ENCODE measurements at places on chromosomes 12 and 14.

DNA sequence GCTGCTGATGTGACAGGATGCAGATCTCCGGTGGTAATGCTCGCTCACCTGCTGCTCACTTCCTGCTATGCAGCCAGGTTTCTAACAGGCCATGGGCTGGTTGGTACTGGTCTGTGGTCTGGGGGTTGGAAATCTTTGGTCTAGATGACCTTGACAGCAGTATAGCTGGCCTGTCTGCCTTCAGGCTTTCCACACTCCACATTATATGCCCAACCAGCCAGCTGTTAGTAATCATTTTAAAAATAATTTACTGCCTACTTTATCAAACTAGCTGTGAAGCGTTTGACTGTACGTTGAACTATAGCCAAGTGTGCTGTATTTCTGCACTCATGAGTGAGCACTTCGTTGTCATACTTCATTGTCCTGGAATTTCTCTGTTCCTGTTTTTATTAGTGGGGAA, 424.0 kb upstream of the GARIN6 start:
- no peak for DNase-seq

GRCh38 chr12:16564675-16565074, 41.3 kb downstream of the LMO3 start:
- no peak for DNase-seq

DNA sequence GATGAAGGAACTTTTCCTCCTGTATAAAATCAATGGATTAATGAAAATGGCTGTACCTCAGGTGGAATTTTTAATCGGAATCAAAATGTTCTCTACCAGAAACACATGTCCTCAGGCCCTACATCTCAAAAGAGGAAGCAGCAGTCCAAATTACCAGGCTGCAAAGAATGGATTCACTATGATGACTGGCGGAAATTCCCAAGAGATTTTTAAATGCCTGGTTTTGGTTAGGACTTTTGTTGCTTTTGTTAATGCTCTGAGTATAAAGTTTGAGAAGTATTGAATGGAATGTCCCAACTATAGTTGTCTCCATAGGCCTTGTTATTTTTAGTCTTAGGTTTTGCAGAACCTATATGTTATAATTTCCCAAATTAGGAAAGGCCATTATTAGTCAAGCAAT, 11.2 kb upstream of the IFNG start:
- DNase-seq, result no peak

DNA sequence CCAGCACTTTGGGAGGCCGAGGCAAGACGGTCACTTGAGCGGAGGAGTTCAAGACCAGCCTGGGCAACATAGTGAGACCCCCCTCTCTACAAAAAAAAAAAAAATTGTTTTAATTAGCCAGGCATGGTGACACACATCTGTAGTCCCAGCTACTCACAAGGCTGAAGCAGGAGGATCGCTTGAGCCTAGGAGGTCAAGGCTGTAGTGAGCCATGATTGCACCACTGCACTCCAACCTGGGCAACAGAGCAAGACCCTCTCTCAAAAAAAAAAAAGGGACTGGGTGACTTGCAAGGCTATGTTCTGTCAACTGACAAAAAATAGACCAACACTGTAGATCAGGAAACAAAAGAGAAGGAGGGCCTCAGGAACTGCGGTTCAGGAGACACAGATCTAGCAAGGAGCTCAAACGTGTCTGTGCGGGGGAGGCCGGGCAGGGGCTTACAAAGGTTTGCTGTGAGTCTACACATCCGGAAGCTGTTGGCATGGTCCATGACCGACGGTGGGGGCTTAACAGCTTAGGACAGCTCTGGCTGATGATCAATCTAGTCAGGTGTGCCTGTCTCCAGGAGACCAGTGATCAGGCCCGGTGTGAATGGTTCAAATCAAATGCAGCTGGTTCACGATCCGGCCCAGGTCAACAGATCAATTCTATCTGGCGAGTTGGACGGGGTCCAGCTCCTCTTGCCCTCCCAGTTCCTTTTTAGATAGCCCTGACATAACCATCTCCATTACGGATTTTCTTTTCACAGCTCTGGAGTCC, 31.7 kb upstream of the INF2 start:
- DNase-seq, result no peak

DNA sequence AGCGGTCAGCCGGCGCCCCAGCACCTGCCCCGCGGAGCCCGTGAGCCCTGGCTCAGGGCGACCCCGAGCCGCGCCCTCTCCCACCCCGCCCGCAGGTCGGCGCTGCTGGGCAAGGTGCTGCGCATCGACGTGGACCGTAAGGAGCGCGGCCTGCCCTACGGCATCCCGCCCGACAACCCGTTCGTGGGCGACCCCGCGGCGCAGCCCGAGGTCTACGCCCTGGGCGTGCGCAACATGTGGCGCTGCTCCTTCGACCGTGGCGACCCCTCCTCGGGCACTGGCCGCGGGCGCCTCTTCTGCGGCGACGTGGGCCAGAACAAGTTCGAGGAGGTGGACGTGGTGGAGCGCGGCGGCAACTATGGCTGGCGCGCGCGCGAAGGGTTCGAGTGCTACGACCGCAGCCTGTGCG, 14.4 kb downstream of the HHIPL1 start:
- DNase-seq, result no peak

DNA sequence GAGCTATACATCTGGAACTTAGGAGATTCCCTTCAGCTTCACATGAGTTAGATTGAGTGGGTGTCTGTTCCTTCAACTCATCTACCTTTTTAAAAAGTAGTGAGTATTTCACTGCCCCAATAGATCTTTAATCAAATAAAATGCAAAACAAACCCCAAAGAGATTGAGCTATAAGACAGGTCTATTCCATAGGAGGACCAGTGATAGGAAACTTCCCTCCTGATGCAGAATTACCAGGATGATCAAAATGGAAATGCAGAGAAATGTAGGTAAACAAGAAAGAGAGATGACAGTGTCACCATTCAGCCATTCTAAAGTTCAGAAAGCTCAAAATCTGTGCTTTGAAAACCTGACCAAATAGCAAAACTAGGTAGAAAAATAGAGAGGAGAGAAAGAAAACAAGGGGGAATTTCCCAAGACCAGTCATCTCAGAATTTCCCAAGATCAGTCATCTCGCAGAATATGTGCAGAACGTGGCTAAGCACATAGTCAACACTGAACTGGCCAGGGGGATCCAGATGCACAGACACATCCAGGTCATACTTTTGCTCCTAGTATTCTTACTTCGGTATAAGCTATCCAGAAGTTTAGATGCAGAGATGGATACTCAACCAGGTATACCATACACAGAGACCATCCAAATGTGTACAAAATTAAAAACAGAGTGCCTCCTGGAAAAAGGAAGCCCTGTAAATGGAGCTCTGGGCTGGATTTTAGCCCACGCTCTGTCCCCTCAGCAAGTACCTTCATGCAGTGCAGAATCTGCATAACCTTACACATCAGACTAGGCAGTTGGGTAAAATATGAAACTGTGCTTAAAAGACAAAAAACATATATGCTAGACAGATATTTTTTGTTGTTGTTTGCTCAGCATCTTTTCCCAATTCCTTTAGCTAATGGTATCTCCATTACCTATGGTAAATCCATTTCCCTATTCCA, 27.4 kb downstream of the SLC41A2 start:
- peak; percentile 67 for DNase-seq

DNA sequence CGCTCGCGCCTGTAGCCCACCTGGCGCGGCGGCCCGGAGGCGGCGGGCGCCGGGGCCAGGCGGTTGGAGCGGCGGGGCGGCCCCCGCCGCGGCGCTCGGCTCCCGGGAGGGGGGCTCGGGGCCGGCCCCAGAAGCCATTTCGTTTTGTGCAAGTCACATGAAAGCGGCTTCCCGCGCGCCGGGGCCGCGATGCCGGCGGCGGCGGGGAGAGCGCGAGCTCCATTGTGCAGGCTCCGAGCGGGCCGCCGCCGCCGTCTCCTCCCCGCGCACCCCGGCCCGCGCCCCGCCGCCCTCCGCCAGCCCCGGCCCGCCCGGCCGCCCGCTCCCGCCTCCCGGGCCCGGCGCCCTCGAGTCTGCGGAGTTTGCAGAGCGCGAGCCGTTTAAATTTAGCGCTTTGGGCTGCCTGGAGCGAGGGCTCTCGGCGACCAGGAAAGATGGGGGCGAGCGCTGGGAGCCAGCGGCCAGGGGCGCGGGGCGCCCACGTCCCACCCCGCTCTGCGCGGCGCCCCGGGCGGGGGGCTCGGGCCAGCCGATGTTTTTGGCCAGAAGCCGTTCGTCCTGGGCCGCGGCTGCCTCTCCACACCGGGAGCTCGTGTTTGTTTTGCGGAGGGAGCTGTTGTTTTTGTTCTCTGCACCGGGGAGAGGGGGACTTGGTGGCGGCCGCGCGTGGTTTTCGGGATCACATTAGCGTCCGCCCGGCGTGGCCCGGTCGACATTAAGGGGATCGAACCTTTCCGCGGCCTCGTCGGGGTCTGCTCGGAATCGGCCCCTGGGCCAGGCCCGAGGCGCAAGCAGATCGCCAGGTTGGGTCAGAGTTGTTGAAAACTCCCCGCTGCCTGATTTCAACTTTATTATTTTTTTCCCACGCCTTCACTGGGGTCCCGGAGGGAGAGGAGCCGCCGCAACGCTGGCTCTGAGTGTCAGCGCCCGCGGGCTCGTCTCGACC, 982 bp downstream of the BCL7A start:
- no peak for DNase-seq

DNA sequence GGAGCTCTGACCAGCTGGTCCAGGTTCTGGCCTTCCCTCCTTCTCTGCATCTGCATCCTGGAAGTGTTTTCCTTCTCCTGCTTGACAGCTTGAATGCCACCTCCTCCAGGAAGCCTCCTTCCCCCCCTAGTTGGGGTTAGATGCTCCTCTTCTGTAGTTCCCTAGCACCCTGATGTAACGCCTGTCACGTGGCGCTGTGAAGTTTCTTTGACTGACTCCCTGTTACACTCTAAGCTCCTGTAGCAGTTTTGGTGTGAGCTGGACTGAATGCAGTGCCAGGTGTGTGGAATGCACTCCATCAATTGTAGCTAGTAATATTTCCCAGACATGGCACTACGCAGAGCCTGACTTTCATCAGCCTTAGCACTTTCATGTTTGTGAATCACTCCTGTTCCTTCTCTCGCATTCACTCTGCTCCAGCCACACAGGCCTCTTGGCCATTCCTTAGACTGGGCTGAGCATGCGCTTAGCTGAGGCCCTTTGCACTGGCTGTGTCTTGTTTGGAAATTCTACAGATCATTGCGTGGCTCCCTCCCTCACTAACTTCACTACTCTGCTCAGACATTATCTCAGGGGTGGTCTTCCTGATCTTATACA, 2.1 kb upstream of the FAIM2 start:
- DNase-seq, result no peak

DNA sequence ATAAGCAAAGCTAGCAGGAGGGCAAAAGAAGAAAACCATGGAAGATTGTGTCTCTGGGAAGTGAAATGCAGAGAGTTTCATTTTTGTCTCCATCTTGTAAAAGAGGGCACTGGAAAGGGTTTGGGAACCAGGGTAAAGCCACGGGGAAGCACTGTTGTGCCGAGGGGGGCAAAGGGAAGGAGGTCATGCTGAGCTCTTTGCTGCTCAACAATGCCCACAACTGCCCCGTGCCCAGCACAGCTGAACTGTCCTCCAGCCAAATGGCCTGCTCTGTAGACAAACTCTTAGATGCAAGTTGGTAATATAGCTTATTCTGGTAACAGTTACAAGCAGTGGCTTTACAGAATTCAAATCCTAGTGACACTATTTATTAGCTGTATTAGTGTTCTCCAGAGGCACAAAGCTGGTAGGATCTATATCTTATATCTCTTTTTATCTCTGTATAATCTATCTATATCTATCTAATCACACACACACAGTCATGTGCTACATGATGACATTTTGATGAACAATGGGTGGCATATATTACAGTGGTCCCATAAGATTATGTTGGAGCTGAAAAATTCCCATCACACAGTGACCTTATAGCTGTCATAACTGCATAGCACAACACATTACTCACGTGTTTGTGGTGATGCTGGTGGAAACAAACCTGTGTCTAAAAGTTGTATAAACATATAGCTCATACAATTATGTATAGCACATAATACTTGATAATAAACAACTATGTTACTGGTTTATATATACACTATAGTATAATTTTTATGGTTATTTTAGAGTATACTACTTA, 203.4 kb upstream of the DDHD1 start:
- DNase-seq, result no peak

DNA sequence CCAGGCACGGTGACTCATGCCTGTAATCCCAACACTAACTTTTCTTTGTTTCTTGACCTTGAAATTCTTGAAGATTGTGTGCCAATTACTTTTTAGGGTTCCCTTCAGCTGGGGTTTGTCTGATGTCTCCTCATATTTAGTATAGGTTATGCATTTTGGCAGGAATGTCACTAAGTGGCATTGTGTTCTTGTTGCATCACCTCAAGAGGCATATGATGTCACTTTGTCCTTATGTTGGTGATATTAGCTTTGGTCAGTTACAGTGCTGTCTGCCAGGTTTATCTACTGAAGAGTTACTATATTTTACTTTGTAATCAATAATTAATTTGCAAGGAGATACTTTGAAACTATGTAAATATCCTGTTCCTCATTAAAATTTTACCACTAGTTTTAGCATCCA, 61.0 kb upstream of the BTG1 start:
- no peak for DNase-seq

DNA sequence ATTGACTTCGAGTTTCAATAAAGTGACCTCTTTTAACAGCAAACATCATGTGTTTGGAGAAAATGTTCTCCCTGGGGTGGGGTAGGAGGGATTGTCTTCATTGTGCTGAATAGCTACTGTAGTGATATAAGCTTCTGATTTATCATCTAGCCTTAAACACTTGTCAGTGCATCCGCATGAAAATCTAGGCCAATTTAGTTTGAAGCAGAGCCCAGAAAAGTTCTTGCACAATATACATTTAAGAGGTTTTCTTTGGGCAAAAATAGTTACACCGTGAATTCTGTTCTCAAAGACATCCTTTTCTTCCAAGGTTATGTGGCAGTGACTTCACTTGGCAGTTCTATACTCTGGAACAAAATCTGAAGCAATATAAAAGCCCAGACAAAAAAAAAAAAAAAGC, 136.0 kb upstream of the IFNG-AS1 start:
- no peak for DNase-seq

DNA sequence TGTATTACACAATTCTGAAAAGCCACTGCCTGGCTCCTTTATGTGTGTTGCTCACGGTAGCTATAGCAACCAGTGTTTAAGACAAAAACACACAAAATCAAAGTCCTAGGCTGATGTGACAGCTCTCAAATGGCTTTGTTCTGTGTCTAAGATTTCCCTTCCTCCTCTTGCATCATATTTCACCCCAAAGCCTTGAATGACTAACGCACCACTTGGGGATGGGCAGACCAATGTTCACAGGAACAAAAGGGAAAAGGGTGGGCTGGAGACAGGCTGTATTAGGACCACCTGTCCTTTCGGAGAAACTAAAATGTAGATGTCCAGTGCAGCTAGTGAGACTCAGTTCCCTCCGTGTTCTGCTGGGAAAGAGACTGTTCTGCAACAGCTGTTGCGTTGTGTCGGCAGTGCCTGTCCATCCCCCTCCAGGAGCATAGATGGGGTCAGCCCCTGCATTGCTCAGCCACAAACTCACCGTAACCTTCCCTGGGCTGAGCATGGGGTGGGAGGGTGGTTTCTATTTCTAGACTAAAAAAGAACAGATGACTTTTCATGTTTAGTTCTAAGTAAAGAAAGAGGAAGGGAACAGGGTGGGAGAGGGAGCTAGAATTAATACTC, 26.8 kb upstream of the DAAM1 start:
- no peak for DNase-seq

GRCh38 chr14:22010545-22011252, 337.1 kb upstream of the OR4E1 start:
- DNase-seq, result no peak

Data from RCC 7860 (cell line).